ENCODE measurements at places on chromosomes 6 and 20.

DNA sequence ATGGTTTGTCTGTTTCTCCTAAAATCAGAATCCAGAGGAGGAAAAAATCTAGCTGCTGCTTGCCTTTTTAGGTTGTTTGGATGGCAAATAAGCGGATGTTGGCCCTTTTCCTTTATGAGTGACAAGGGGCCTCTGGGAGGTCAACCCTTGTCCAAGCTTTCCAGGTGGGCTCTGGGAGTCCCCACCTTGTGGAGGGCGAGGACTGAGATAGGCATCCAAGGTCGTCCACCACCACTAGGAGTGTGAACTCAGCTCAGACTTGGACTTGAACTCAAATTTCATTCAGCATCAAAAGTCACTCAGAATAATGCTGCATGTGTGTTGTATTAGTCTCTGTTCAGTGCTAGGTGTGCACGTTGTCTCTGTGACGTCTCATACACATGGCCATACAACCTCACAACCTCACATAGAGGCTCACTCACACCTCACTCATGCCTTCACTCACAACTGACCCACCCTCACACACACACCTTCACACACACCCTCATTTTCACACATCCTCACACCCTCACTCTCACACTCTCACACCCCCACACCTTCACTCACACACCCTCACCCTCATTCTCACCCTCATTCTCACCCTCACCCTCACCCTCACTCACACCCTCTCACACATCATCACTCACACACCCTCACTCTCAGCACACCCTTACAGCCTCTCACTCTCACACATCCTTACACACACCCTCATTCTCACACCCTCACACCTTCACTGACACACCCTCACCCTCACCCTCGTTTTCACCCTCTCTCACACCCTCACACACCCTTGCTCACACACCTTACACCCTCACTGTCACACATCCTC lies 18.0 kb downstream of the DYNLT1 start:
- DNase-seq, result no peak

DNA sequence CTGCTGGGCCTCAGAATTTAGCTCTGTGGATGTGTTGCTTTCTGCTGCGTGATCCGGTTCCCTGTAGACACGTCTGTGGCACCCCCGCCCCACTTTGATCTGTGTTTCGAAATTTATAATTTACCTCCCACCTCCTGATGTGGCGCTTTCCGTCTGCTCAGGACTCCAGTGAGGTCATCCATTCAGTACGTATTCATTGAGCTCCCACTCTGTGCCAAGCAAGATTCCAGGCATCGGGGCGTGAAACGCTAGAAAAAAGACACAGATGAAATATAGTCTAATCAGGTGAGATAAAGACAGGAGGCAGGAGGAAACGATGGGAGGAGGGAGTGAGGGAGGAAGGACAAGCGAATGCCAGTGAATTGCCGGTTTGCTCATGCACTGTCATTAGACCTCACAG lies 431.9 kb upstream of the SULF2 start:
- no peak for DNase-seq

GRCh38 chr6:1652842-1653241 lies 43.1 kb downstream of the FOXC1 start:
- DNase-seq, result no peak

DNA sequence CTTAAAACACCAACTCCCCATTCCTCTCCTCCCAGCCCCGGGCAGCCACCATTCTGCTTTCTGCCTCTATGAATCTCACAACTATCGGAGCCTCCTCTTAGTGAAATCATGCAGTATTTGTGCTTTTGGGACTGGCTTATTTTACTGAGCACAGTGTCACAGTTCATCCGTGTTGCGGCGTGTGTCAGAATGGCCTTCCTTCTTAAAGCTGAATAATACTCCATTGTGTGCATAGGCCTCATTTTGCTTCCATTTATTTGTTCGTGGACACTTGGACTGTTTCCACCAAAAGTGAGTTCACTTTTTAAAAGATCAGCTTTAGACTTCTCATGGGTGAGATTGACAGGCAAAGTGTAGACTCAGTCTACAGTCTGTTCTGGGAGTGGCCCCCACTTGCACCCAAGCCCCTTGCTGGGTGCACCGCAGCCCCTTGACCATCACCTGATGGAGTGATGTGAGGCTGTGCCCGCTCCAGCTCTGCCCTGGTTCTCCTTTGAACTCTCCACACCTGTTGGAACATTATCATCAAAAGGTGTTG lies 12.6 kb downstream of the DUSP22 start:
- no peak for DNase-seq

DNA sequence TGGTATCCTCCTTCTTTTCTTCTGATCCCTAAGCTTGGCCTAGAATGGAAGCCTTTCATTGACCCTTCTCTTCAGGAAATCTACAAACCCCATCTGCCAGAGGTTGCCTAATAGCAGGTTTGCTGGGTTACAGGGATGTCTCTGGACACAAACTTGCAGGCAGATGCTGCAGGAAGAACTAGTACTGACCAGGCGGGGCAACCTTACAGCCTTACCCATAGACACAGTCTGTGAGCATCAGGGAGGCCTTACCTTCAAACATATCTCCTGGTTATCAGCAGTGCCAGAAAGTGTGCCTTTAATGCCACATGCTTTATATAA lies 2.6 kb downstream of the SCUBE3 start:
- DNase-seq, result no peak

DNA sequence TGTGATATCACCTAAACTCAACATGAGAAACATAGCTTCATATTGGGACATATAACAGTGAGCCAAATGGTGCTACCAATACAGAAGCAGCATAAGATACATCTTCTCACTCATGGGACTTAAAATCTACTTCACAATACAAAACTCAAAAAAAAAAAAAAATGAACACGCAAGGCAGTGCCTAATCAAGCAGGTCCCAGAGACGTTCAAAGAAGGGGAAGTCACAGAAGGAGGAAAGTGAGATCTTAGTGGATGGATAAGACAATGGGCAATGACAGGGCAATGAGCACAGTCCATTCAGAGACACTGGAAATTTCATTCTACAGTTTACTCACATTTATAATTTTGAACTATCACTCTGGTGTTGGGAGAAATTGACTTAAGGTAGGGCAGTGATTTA lies 88.3 kb downstream of the FAM50B start:
- DNase-seq, result no peak

DNA sequence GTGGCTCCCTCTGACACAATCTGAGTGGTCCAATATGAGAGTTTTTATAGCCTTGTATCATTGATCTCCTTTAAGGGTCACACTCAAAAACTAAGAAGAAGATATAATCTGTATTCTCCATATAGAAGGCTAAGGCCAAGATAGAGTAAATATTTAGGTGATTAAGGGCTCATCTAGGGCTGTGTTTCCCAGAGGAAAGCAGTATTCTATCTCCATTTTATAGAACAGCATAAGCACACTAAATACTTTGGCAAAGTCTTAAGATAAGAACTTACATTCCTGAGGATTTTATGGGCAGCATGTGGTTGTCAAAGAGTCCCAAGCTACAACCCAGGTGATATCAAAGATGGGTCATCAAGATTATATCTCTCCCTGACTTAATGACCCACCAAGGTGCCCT lies 377.6 kb downstream of the KIF16B start:
- DNase-seq, result no peak

- no peak for DNase-seq
Observed at GRCh38 chr6:167279766-167280446, 11.2 kb upstream of the UNC93A start.

GRCh38 chr20:14522595-14522994 lies 185.2 kb upstream of the FLRT3 start:
- DNase-seq, result no peak

GRCh38 chr20:54208548-54209176 lies 775 bp downstream of the PFDN4 start:
- no peak for DNase-seq

DNA sequence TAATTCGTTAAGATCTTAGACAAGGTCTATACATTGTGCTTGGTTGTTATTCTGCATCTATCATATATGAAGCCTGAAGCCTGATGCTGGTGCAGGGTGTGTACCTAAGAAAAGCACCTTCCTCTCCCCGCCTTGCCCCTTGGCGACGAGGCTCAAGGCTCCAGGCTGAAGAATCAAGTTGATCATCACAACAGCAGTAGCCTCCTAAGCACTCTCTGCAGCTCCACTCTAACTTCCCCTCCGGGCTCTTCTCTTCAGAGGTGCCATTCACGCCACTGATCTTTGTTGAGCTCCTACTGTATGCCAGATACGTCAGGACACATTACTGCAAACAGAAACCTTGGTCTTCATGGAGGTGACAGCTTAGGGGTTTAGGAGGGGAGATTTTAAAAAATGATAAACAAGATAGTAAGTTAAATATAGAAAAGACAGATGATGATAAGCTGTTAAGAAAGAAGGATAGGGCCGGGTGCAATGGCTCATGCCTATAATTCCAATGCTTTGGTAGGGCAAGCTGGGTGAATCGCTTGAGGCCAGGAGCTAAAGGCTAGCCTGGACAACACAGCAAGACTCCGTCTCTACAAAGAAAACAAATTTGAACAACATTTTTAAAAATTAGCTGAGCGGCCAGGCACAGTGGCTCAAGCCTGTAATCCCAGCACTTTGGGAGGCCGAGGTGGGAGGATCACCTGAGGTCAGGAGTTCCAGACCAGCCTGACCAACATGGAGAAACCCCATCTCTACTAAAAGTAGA lies 38.4 kb upstream of the ZNF217 start:
- no peak for DNase-seq

GRCh38 chr20:57983082-57983481 lies 245.4 kb downstream of the ANKRD60 start:
- DNase-seq, result no peak

DNA sequence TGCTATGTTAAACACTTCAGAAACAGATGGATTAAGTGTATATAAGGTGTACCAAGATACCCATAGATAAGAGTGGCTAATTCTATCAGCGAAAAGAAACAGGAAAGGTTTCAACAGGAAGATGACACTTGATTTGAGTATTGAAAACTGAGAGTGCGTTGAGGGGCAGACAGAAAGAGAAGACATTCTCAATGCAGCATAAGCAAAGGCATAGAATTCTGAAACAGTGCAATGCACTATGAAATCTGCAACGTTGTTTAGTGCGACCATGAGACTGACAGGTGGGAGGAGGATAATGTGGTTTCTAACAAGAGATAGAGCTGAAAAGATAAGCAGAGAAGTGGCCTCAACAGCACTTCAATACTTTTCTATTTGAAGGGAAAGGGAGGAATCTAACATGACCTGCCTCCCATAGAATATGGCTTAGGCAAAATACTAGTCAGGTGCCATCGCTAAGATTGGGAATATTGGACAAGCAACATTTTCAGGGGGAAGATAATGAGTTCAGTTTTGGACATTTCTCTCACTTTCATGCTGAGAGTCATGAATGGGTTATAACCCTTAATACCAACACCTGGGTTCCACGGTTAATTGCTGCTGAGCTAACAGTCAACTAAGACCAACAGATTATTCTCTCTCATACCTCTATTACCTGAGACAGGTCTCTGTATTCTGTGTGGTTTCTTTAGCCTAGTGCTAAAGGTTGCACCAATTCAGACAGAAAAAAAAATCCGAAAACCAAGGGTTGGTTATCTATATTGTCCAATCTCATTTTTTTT lies 312.9 kb upstream of the ARID1B start:
- no peak for DNase-seq

GRCh38 chr6:101226677-101227135 lies 166.8 kb upstream of the GRIK2 start:
- no peak for DNase-seq

GRCh38 chr6:4922488-4923037 lies 81.3 kb downstream of the RPP40 start:
- DNase-seq, result no peak

DNA sequence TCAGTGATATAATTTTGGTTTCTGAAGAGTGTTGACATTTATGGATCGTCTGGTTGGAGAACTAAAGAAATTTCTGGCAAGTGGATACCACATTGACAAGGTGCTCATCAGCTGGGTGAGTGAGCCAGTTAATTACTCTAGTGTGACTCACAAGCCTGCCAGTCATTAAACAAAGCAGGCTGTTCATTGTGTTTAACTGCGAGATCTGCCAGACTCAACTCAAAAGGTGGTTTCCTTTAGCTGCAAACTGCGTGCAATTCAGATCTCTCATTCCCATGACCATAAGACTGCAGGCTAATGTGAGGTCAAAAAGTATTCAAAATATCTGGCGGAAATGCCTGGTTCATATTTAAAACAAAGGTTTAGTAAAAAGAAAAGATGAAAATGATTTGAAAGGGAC lies 32.5 kb upstream of the IYD start:
- DNase-seq, result no peak

DNA sequence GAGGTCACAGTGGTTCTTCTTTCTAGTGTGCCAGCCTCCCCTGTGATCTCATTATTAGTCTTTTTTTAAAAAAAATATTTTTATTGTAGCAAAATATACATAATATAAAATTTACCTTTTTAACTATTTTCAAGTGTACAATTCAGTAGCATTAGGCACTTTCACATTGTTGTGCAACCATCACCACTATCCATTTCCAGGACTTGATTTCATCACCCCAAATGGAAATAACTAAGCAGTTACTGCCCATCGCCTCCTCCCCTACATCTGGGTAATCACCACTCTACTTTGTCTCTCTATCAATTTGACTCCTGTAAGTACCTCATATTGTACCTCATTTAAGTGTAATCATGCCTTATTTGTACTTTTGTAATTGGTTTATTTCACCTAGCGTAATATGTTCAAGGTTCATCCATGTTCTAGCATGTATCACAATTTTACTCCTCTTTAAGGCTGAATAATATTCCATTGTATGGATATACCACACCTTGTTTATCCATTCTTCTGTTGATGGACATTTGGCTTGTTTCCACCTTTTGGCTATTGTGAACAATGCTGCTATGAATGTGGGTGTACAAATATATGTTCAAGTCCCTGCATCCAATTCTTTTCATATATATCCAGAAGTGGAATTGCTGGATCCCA lies 68.6 kb upstream of the FYN start:
- no peak for DNase-seq

GRCh38 chr20:34522969-34523871 lies 7.0 kb downstream of the DYNLRB1 start:
- peak; percentile 46 for DNase-seq

DNA sequence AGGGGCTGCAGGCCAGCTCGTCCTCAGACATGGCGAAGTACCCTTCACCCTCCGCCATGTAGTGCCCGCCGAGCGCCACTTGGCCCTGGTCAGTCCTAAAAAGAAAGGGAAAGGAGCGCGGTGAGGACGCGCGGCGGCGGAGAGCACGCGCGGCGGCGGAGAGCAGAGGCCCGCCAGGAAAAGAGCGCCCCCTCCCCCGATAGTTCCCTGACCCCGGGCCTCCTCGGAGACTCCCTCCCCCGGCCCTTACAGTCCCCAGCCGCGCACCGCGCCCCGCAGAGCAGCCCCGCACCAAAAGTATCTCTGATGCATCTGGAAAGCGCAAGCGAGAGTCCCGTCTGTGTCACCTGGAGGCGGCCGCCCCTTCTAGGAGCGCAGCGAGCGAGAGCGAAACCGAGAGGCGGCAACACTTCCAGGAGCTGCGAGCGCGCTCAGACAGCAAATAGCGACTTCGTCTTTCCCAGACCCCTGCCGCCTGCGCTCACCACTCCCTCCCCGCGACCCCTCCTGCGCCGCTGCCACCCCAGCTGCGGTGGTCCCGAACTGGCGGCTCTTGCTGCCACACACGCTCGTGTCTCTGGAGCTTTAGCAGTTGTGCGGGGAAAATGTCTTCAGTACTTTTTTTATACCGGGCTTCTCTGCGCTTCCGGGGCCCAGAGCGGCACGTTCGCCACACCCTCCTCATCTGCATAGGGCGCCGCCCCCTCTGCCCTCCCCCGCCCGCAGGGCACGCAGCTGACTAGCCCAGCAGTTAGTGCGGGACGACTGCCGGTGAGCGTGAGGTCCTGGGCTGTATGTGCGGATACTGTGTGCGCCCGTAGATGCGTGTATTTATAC lies at the start of gene TENT5A:
TENT5A (minus strand) TSS at position 598 of the 837 bp plus-strand sequence; CDS start at position 58, 540 bp downstream.
- peak; percentile 60 for DNase-seq

All from stimulated activated CD4-positive, alpha-beta T cell treated with anti-CD3 and anti-CD28 coated beads, Interleukin-12 subunit alpha, Interleukin-12 subunit beta, amount 100 ng/mL, for 48 hours (primary cell).